Ureter (tissue), 1 donor: ENCODE measurements at places on chromosomes 6 and 20. TPM values are rescaled to one million over a fixed set of nuclear protein-coding genes. Genes with fewer than 3 reads are reported as not detected.

ZNF311 gene
- 3.2 TPM for total RNA-seq

SMLR1 gene
- total RNA-seq, result not detected

TMEM151B gene
- not detected for total RNA-seq

CAGE1 gene
- total RNA-seq, result not detected

ATP6V1G2 gene
- 0.65 TPM for total RNA-seq

TMEM181 gene
- total RNA-seq, result 38.3 TPM

RAMACL gene
- 7.8 TPM for total RNA-seq

OPN5 gene
- not detected for total RNA-seq

DNAAF9 gene
- total RNA-seq, result 36.1 TPM

CASS4 gene
- total RNA-seq, result 0.91 TPM

NQO2 gene
- total RNA-seq, result 27.0 TPM

PRR18 gene
- 0.23 TPM for total RNA-seq
